ENCODE measurements at places on chromosomes 13 and 19.

DNA sequence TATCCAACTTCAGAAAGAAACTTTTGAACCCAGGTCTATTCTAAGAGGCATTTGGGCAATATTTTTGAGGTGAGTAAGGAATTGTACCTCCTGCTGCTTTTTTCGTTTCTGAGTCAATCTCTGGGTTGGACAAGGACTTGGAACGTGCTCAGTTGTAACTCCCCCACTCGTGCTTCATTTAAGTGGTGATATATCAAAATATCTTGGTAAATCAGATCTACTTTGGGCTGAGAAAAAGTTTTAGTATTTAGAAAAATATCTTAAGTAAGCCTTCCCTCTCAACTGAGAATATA is 728.9 kb downstream of the EFNB2 start:
- DNase-seq = no peak

DNA sequence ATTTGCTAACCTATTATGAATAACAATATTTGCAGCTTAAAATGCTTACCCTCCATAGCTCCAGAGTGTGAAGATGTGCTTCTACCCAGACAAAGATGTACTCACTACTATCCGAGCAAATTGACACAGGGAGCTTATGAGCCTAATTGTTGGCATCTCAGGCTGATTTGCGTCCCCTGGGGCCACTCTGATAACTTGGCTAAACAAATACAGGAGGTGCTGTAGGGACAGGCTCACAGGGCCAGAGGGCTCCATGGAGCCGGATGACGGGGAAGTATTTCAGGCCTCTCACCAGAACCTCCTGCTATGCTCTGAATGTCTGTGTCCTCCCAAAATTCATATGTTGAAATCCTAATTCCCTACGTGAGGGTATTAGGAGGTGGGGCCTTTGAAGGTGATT is 26.7 kb upstream of the C19orf12 start:
- DNase-seq = no peak

GRCh38 chr13:66665991-66666390 is 564.1 kb downstream of the PCDH9 start:
- DNase-seq = no peak

DNA sequence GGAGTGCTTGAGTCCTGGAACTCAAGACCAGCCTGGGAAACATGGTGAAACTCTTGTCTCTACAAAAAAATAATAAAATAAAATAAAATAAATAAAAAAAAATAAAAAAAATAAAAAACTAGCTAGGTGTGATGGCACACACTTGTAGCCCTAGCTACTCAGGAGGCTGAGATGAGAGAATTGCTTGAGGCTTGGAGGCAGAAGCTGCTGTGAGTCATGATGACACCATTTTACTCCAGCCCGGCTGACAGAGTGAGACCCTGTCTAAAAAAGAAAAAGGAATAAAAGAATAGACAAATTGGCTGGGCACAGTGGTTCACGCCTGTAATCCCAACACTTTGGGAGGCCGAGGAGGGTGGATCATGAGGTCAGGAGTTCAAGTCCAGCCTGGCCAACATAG is 1168.9 kb downstream of the SLITRK5 start:
- no peak for DNase-seq

- no peak for DNase-seq
Observed at GRCh38 chr19:10915130-10916091, 13.0 kb downstream of the YIPF2 start.

DNA sequence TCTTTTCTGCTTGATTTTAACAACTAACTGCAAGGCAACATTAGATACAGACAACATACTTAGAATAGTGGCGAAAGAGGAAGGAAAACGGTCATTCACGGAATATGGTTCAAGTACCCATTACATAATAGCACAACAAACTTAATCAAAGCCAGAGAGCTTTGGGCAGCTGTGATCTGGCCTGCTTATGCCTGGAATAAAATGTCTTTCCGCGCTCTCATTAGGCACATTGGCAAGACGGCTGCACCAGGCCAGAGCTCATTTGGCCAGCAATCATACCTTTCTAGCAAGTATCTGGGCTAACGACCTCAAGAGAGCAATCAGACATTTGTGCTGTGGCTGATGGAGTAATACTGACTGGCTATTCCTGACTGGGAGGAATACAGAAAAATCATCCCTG is 112.8 kb downstream of the NALCN start:
- no peak for DNase-seq

DNA sequence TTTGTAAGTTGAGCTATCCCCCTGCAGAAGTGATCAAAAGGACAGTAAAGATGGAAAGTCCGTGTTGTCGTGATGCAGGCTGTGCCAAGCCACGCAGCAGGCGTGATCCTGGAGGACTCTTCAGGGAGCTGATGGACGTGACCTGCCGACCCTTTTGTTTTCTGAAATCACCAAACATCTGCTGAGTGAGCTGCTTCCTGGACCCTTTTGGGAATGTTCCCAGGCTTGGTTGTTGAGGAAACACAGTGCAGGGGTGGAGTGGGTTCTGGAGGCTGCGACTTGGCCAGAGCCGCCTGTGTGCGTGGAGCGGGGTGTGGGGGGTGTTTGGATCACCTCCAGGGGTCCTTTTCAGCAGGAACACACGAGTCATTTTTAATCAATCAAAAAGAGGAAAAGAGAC is 15.4 kb upstream of the CPAMD8 start:
- no peak for DNase-seq

DNA sequence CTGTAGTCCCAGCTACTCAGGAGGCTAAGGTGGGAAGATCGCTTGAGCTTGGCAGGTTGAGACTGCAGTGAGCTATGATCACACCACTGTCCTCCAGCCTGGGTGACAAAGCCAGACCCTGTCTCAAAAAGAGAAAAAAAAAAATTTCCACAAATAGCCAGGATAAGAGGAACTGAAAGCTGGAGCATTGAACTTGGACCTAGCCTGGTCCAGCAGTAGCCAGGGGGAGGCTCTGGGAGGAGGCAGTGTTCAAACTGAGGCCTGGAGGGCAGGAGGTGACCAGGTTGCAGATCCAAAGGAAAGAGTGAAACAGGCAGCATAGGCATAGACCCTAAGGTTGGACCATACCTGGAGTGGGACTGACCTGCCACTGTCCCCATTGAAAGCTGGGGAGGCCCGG is 26.9 kb upstream of the PIK3R2 start:
- DNase-seq = no peak

- DNase-seq = no peak
Observed at GRCh38 chr13:97205982-97206381, 16.2 kb upstream of the MBNL2 start.

- DNase-seq = no peak
Observed at GRCh38 chr19:34260771-34261173, 6.4 kb downstream of the GARRE1 start.

GRCh38 chr19:1483131-1483978 is 4.3 kb upstream of the C19orf25 start:
- no peak for DNase-seq

- DNase-seq = no peak
Observed at GRCh38 chr13:37869756-37870488, at the start of gene TRPC4. TSS of gene TRPC4 (minus strand) at chr13:37869772. CDS start at chr13:37783333, 86,439 bp downstream.

GRCh38 chr19:963486-963951 is 20.6 kb upstream of the WDR18 start:
- no peak for DNase-seq

DNA sequence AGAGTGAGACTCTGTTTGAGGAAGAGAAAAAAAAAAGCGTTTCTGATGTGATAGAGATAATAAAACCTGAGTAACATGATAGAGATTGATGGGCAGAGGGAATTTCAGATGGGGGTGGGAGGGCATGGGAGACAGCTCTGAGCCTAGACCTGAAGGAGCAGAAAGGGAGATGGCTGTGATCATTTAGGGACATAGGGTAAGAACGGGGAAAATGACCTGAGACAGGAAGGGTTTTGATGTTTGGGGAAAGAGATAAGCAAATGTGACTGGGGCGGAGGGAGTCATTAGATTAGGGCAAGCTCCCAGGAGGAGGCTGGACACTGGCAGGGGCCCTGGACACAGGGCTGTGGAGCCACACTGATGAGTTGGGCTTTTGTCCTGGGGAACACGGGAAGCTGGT is 6.1 kb downstream of the ZNF320 start:
- no peak for DNase-seq

DNA sequence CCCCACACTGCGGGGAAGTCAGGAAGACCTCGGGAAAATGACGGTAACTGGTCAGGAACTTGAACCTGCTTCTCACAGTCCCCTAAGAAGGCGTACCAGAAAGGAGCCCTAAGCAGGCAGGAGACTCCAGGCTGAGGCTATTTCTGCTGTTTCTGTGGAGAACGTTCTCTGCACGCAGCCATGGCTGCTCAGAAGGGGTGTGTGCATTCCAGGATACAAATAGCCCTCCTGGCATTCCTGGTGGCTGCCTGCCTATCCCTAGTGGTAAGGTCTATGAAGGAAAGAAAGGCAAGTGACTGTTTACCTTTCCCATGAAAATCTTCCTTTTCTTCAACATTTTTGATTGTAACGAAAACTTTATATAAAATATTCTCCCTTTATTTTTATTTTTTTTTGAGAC is 2.5 kb downstream of the SGCG start:
- DNase-seq = no peak

DNA sequence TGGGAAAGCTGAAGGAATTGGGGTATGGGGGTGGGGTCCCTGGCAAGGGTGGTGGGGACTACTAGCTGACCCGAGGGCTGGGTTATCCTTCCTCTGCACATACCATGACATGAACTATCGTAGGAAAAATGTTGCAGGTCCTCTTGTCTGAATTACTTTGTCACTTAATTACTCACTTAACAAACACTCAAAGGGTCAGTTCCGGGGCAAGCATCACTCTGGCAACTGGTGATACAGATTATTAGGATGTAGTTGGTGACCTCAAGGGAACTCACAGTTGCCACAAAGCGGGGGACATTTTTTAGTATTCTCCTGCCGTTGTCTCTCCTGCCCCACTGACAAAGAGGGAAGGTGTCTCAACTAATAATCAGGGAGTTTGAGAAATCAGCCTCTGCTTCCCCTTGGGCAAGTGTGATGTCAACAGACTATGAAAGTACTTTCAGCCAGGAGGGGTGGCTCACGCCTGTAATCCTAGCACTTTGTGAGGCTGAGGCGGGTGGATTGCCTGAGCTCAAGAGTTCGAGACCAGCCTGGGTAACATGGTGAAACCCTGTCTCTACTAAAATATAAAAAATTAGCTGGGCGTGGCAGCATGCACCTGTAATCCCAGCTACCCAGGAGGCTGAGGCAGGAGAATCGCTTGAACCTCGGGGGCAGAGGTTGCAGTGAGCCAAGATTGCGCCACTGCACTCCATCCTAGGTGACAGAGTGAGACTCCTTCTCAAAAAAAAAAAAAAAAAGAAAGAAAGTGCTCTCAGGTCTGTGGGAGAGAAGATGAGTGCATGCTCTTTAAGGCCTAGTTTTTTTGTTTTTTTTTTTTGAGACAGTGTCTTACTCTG is 10.3 kb downstream of the DNAJB1 start:
- DNase-seq = no peak

DNA sequence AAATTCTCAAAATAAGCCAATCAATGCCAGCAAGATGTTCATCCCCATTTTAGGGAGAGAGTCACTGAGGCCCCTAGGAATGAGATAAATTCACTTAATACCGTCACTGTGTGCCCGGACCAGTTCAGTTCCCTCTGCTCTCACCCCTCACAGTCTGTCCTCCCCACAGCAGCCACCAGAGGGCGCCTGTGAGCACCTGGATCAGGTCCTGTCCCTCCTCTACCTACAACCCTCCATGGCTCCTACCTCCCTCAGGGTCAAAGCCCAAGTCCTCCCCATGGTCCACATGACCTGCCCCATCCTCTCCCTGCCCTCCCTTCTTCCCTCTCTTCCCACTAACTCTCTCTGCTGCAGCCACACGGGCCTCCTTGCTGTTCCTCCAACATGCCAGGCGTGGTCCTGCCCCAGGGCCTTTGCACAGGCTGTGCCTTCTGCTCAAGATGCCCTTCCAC is 42.0 kb upstream of the NFIC start:
- DNase-seq = peak; percentile 70

DNA sequence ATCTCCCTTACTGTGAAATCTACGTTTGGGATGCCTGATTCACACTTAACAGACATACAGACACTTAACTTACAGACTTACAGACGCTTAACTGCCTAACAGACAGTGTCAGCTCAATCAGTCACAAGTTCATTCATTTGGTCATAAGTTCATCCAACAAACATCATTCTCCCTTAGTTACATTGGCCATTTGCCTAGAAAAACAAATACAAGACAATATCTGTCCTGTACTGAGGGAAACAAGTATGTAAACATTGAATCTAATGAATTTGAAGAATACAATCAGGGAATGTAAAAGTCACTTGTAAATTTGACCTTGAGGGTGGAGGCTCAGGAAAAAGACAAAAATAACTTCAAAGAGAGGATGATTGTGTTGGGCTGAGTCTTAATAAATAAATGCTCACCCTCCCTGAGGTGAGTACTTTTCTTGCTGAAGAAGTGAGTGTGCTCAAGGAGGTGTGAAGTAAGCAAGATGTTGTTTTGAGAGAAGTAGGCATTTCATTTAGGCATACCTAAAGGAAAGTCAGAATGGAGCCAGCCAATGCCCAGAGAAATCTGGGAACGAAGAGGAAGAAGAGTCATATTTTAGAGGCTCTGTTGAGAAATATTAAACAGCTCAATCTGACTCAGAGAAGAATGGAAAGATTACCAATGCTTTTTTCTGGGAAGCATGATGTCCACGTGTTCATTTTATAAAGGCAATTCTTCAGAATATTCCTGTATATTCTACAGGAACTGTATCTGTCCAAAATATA is 958.4 kb upstream of the SLC10A2 start:
- no peak for DNase-seq

DNA sequence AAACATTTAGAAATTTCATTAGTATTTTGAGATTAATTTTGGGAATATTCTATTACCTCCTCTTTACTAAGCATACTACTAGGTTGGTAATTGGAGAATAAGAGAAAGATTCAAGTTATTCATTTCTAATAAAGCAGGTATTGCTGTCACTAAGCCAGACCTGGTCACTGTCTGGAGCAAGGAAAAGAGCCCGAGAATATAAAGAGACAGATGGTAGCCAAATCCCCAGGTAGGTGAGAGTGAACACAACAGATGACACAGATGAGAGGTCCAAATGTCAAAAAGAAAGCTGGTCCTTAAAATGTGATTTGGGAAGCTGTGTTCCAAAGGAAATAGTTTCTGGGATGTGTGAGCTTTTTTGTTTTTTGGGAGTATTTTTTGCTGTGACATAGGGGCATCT is 128.6 kb downstream of the ZNF100 start:
- DNase-seq = no peak

DNA sequence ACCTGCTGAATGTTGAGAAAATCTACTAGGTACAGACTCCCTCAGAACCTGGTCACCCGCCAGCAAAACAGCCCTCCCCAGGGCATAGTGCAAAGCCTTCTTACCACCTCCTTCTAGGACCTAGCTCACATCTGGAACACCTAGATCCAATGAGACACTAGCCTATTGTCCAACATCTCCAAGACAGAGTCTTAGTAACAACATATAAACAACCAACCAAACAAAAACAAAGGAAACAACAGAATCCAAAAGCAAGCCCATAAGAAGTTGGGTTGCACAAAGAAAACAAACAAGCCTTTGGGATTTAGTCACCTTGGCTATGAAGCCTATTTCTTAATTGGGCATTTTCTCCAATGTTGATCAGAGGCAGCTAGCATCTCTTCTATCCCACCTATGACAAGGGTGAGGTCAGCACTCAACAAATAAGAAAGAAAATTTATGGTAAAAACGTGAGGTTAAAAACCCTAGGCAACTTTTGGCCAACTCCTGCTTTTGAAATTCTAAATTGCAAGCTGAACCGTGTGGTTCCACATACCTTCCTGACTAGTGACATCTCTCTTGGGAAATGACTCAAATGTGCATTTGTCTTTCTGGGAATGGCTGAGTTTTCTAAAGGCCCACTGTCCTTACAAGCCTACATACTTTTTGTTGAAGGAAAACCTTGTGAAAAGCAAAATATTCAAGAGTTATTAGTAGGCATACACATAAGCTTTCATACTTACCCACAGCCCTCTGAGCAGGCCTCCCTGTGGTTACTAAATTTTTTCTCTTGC is 66.7 kb downstream of the FAM216B start:
- no peak for DNase-seq

GRCh38 chr13:97753942-97754670 is 199.4 kb upstream of the IPO5 start:
- DNase-seq = no peak
